IPS DF 6.9 (cell line): ENCODE measurements at places on chromosomes 5 and 9.

- DNase-seq = no peak
Observed at GRCh38 chr9:74554751-74555419, 57.8 kb downstream of the RORB start.

- DNase-seq = no peak
Observed at GRCh38 chr5:120146787-120147186, 317.3 kb upstream of the PRR16 start.

- no peak for DNase-seq
Observed at GRCh38 chr5:99445805-99446204, 517.0 kb upstream of the CHD1 start.

DNA sequence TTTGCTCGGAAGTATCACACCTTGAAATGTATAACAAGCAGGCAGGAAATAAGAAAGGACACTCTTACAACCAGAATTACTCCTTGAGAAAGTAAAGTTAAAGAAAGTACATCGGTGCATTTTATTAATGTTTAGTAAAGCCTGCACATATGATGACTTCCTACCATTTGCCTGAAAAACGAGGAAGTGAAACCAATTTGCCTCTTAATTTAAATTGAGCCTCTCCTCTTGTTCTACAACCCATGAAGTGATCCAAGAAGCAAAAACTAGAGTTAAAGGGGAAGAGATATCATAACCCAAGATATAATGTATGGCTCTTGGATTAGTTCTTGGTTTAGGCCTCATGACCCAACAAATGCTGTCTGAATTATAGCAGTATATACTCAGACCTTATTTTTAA is 95.6 kb downstream of the GNAQ start:
- no peak for DNase-seq

DNA sequence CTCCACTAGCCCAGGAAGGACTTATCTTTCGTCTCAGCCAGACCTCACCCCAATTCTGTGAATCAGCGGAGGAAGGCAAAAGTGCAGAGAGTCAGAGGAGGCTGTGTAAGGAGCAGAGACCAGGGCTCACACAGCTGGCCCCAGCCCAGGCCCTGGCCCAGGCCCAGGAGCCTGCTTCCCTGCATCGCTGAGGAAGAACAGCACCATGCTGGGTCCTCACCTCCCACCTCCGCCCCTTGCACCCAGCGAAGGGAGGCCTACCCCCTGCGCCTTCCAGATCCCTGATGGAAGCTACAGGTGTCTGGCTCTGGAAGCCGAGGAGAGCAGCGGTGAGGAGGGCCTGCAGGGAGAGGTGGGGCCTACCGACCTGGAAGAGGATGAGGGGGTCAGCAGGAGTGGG is 22.3 kb upstream of the SYNPO start:
- no peak for DNase-seq

DNA sequence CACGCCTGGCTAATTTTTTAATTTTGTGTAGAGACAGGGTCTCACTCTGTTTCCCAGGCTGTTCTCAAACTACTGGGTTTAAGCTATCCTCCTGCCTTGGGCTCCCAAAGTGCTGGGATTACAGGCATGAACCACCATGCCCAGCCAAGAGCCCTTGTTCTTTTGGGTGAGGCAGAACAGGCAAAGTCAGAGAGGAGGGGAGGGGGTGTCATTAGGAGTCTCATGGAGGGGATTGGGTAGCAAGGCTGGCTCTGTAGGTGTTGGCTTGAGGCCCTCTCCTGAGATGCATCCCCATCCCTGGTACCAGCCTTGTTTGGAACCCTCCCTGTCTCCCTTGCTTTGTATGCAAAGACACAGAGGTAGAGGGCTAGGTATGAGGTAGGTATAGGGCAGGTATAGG is 24.1 kb downstream of the GSN start:
- DNase-seq = no peak

- DNase-seq = no peak
Observed at GRCh38 chr5:83331842-83332241, 139.7 kb upstream of the VCAN start.

- no peak for DNase-seq
Observed at GRCh38 chr9:108095496-108095895, 605.9 kb upstream of the KLF4 start.

DNA sequence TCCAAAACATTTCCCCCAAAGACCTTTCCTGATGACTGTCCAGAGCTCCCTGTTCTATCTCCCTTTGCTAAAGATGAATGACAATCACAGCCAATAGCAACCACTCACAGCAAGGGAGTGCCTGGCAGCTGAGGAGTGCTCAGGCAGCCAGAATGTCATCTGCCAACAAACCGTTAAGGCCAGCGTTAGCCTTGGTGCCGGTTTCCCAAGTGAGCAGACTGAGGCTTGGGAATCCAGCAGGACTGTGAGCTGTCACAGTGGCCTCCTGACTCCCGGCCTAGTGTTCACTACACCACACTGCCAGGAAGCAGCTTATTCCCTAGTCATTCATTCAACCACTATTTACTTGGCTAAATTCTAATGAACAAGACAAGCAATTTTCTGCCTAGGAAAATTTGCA is 24.7 kb downstream of the STK10 start:
- DNase-seq = no peak

- DNase-seq = no peak
Observed at GRCh38 chr5:31770998-31771397, 132.1 kb downstream of the PDZD2 start.

- no peak for DNase-seq
Observed at GRCh38 chr5:35281613-35282012, 51.3 kb upstream of the PRLR start.

- DNase-seq = no peak
Observed at GRCh38 chr5:157343842-157344790, 78.2 kb downstream of the CYFIP2 start.

DNA sequence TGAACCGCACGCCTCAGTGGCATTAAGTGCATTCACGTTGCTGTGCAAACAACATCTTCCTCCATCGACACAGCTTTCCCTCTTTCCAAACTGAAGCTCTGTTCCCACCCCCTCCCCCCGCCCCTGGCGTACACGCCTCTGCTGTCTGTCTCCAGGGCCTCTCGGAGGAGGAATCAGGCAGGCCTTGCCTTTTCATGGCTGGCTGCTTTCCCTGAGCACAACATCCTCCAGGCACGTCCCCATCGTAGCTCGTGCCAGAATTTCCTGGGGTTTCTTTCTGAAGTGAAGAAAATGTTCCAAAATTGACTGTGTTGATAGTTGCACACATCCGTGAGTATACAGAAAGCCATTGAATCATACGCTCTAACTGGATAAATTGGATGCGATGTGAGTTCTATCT is 22.3 kb upstream of the TMEM250 start:
- DNase-seq = no peak

DNA sequence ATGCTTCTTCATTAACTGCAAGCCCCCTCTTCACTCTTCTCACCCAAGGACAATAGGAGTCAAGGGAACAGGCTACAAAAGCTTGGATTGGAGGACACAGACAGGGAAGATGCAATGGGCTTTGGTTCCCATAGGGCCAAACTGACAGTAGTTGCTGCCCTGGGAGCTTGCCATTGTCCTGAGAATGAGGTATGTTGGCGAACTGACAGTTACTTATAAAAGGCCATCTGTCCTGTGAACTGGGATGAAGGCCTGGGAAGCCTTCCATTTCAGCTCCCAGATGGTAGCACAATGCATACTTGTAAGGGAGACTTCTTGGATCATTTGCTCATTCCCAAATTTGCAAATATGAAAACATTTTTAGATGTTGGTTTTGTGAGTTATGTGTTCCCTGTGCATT is 88.9 kb downstream of the SNCAIP start:
- no peak for DNase-seq

GRCh38 chr5:150285114-150285513 is 4.5 kb downstream of the CAMK2A start:
- no peak for DNase-seq

- DNase-seq = no peak
Observed at GRCh38 chr9:110559869-110560268, 19.7 kb downstream of the SVEP1 start.

DNA sequence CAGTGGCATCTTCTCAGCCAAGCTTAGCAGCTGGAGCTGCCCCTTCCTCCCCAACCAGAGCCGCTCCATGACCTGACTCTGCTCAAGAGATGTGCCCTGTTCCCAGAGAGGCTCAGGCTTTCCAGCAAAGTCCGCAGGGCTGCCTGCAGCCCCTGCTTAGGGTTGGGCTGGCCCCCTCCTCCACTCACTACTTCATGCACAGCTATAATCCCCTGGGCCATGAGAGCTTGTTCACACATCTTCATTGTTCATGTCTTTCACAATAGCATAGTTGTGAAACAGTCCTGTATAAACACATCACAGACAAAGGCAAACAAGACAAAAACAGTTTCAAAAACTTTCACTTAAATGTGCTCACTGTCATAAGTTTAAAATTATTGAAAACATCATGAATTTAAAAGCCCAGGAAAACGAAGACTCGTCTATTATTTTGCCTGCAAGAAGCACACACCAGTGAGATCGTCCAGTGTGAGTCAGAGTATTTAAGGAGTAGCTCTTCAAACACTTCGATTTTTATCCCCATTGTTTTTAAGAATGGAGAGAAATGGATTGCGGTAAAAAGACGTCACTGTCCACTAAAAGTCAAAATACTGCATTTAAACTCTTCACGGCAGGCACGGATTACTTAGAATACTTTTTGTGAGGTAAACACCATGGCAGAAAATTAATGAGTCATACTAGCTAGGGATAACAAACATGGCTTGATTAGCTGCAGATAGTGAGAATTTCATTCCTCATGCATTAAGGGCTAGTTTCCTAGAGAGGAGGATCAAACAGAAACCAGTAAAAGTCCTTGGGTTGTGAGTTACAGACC is 40.7 kb upstream of the S1PR3 start:
- no peak for DNase-seq

DNA sequence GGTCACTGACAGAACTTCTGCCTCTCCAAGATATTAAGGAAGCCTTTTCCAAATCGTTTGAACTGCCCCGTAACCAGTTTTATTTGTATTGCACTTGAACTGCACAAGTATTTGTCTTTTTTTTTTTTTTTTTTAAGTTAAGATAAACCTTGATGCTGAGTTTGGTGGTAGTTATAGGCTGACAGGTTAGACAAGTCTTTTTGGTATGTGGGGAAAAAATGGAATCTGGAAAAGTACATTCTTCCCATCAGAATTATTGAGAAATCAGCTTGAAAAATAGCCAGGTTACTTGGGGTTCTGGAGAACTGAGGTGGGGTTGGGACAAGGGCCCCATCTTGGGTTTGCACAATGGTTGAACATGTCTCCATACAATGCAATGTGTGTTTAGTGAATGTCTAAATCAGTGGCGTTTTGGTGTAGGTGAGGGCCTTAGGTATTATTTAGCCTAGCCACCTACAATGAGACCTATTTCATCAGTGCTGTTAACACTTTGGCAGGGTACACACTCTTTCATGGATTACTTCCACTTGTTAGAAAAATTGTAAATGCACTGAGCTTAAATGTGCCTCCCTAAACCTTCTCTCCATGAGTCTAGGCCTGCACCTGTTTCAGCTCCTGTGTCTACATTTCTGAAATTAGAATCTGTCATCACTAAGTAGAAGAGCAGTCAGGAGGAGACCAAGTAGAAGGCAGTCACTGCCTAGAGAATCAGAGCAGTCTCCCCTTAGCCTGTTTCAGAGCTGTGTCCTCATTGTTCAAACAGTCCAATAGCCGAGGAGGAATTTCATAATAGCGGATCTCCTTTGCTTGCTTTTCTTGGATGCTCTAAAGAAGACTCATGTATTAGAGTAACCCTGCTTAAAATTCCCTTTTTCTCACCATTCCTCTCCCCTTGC is 140.0 kb upstream of the HMHB1 start:
- DNase-seq = no peak

DNA sequence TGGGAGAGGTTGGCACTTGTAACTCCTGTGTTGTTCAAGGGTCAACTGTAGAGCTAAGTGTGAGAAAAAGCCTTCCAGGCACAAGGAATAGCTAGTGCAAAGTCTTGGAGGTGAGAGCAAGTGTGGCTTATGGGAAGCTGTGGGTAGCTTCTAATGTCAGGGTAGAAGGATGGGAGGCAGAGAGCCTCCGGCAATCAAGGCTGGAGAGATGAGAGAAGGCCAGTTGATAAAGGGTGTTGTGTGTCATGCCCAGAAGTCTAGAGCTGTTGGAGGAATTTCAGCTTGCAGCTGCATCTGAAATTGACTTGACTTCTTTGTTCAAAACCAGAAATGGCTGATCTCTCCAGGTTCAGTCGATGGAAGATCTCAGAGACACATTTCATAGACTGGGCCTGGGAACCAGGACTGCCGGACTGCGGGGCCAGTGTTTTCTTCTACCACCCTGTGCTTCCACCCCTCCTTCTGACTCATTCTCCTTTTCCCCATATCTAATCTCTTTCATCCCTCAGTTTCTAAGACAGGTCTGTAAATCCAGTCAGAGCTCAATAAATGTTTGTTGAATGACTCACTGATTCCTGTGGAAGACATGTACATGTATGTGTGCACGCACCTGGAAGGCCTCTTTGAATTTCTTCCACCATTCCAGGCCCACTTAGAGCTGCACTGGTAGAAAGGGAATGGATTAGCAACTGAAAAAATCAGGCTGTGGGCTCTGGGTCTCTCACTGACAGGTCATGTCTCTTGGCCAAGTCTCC is 67.8 kb upstream of the KLF4 start:
- DNase-seq = no peak

DNA sequence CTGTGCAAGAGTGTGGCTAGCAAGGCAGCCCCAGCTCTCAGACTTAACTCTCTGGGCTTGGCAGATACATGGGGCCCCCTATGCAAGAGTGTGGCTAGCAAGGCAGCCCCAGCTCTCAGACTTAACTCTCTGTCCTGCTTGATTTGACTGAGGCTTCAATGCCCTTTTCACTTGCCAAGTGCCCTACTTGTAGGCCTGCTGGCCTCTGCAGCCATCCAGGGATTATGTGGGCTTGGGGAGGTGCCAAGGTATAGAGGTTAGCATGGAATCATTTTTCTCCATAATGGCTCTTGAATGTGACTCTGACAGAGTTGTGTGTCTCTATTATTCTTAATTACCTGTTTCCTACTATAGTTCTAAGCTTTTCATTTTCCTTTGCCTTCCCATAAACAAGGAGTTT is 115.5 kb upstream of the RUSC2 start:
- DNase-seq = no peak

- no peak for DNase-seq
Observed at GRCh38 chr9:80078826-80079225, 507.1 kb downstream of the TLE4 start.

- no peak for DNase-seq
Observed at GRCh38 chr9:6006749-6007057, 8.7 kb downstream of the RANBP6 start.

- no peak for DNase-seq
Observed at GRCh38 chr9:106723926-106724325, 139.0 kb upstream of the ZNF462 start.

- DNase-seq = no peak
Observed at GRCh38 chr5:156031181-156031580, 295.8 kb upstream of the SGCD start.

DNA sequence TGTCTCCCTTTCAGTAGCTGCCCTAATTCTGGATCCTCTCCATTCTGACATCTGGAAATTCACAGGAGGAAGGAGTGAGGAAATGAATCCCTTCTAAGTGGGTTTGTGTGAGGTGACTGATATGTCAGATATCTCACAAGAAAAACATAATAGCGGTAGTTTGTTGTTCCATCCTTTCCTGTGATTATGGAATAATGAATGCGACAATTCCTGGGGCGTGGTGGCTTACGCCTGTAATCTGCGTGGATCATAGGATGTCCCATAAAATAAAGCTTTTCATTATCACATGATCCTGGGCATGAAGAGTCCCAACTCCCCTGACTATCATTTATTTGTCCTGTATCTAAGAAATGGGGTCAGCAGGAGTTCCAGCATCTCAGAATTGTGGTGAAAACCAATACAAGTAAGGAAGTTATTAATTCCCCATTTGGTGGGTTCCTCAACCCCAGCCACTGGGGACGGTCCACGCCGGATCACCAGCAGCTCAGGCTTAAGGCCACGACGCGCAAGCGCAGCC is 375 bp upstream of the C5orf24 start:
- DNase-seq = no peak

GRCh38 chr5:53463909-53464621 is 16.4 kb upstream of the FST start:
- DNase-seq = no peak
